Effector CD4-positive, alpha-beta T cell (primary cell): ENCODE measurements at places on chromosomes 6 and 20.

DNA sequence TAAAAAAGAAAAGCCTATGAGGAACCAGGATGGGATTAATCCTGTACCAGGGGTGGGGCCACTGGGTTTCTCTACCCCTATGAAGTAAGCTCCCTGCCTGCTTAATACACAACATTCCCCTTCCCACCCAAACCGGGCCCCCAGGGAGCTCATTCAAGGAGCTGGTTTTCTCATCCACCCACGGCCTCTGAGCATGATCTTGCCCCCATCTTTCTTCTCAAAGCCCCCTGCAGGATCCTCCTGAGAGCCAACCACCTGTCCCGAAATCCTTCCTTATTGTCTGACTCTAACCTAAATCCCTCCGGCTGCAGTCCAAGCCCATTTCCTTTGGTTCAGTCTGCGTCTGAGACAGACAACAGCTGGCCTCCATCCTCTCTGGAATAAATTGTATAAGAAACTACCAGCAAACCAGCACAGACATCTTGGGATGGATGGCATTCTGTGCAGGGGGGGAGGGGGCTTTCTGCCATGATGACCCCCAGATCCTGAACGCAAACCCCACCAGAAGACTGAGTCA, 21.0 kb downstream of the KCNK5 start:
- DNase-seq = no peak

GRCh38 chr6:66068907-66069306, 361.9 kb upstream of the EYS start:
- no peak for DNase-seq

- no peak for DNase-seq
Observed at GRCh38 chr20:13458860-13459451, 179.8 kb downstream of the TASP1 start.

GRCh38 chr6:1856381-1856780, 246.7 kb downstream of the FOXC1 start:
- DNase-seq = no peak

DNA sequence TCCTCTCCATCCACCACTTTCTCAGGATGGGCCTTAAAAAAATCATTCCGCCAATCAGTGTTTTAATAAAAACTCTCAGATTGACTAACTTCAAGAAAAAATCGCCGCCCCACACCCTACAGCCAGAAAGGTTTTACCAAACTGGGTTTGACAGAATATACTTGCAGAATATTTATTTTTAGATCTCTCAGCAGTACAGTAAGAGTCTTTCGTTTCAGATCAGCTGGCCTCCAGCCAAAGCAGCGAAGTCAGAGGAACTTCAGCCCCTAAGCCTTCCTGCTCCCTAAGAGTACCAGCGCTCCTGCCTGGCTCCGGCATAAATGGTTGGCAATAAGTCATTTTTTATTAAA, 24.7 kb downstream of the TBC1D7 start:
- no peak for DNase-seq

GRCh38 chr6:113505084-113505699, 352.0 kb upstream of the MARCKS start:
- DNase-seq = no peak

- no peak for DNase-seq
Observed at GRCh38 chr6:21731411-21732031, 138.0 kb downstream of the SOX4 start.

DNA sequence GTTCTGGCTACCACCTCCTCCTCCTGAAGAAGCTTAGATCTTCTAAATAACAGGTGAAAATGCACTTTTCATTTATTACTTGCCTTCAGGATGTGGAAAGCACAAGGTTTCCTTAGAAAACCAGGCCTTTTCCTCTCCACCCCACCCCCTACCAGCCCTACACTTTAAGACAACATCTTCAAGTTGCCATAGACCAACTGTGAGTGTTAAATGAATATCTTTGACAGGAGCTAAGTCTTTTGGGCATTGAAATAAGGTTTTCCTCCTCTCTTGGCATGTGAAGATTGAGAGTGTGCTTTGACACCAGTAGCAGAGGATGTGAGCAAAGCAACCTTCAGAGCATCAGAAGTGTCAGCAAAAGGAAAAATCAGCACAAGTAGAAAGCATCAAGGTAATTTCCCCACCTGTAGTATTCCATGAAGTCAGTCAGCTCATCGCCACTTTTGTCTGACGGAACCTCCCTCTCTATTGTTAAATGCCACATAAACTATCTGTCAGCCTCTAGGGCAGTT, 532.3 kb upstream of the MMS22L start:
- DNase-seq = no peak

- DNase-seq = no peak
Observed at GRCh38 chr20:59123678-59124255, 39.9 kb upstream of the ZNF831 start.

GRCh38 chr6:46967826-46968349, 46.1 kb upstream of the ADGRF5 start:
- no peak for DNase-seq

DNA sequence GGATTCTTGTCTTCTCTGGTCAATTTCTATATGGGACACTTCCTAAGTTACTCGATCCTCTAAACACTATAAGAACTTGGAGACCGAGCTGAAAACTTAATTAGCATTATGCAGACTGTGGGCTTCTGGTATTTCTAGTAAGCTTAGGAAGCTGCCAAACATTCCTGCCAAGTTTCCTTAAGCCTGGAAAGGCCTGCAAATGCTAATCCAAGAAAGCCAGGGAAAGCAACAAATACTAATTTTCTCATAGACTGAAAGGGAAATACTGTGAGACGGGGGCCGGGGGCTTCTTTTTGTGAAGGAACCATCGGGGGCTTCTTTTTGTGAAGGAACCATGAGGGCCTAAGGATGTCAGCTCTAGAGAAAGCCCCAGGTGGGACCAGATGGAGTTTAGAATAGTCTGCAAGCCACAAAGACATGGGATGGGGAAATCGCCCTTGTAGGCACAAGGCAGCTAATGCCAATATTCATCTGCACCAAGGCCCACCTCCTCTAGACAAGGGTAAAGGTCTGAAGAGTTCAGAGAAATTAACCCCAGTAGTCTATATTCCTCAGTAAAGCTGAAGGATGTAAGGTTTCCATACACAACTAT, 332.4 kb upstream of the PRDM1 start:
- DNase-seq = no peak

GRCh38 chr20:24578567-24579415, 109.4 kb downstream of the SYNDIG1 start:
- no peak for DNase-seq

GRCh38 chr6:105769987-105770386, 316.1 kb upstream of the PRDM1 start:
- DNase-seq = no peak

GRCh38 chr6:13559968-13560650, 14.3 kb upstream of the SIRT5 start:
- no peak for DNase-seq

- no peak for DNase-seq
Observed at GRCh38 chr6:106501960-106502371, 127.3 kb downstream of the RTN4IP1 start.

GRCh38 chr20:54763366-54763765, 288.0 kb downstream of the DOK5 start:
- no peak for DNase-seq

GRCh38 chr6:88864359-88865054, 98.9 kb downstream of the RNGTT start:
- no peak for DNase-seq

- DNase-seq = no peak
Observed at GRCh38 chr6:7414811-7415210, 25.2 kb downstream of the RIOK1 start.
